ENCODE measurements at places on chromosomes 1 and 21. TPM values are rescaled to one million over a fixed set of nuclear protein-coding genes. Genes with fewer than 3 reads are reported as not detected.

SLC44A3 gene
- 0.65 TPM for total RNA-seq

NTMT2 gene
- not detected for total RNA-seq

CRNN gene
- total RNA-seq = not detected

PRDM16 gene
- 1.5 TPM for total RNA-seq

BSND gene
- not detected for total RNA-seq

KCNJ10 gene
- total RNA-seq = not detected

SAMSN1 gene
- not detected for total RNA-seq

ANKRD45 gene
- total RNA-seq = 2.6 TPM

RUNX3 gene
- total RNA-seq = not detected

ZNF593OS gene
- total RNA-seq = not detected

LRRC7 gene
- 0.46 TPM for total RNA-seq

GSTM5 gene
- total RNA-seq = 1.8 TPM

VSIG8 gene
- not detected for total RNA-seq

HES2 gene
- total RNA-seq = not detected
